Mucosa of gallbladder (tissue), 1 donor: ENCODE measurements at places on chromosomes 13 and 19. TPM values are rescaled to one million over a fixed set of nuclear protein-coding genes. Genes with fewer than 3 reads are reported as not detected.

The ZNF616 gene
- total RNA-seq = 13.4 TPM

The ZNF738 gene
- total RNA-seq = 7.5 TPM

The RGCC gene
- total RNA-seq = 38.8 TPM

The ZNF415 gene
- 13.1 TPM for total RNA-seq

The LIG4 gene
- total RNA-seq = 9.8 TPM

The SMIM17 gene
- 0.81 TPM for total RNA-seq

The PLVAP gene
- total RNA-seq = 166 TPM

The PSG7 gene
- not detected for total RNA-seq

The OR7D2 gene
- total RNA-seq = not detected

The RNF113B gene
- total RNA-seq = not detected

The SPRY2 gene
- total RNA-seq = 21.8 TPM

The LHB gene
- not detected for total RNA-seq

The ZNF571 gene
- total RNA-seq = 7.3 TPM

The CABP5 gene
- total RNA-seq = not detected

The CYP4F11 gene
- 87.2 TPM for total RNA-seq

The DAND5 gene
- 0.26 TPM for total RNA-seq

The UBAC2 gene
- total RNA-seq = 65.8 TPM

The SIAH3 gene
- 0.06 TPM for total RNA-seq

The PGLYRP1 gene
- total RNA-seq = not detected

The KLC3 gene
- 0.23 TPM for total RNA-seq

The KLK15 gene
- not detected for total RNA-seq

The PLK5 gene
- total RNA-seq = 0.89 TPM

The BEST2 gene
- total RNA-seq = not detected

The TUBA3C gene
- not detected for total RNA-seq

The OR7A5 gene
- not detected for total RNA-seq

The IGFL2 gene
- not detected for total RNA-seq

The CGB7 gene
- 0.14 TPM for total RNA-seq

The LSR gene
- 229 TPM for total RNA-seq

The LHFPL6 gene
- total RNA-seq = 30.2 TPM

The FGF21 gene
- not detected for total RNA-seq

The ELSPBP1 gene
- not detected for total RNA-seq

The CCDC169 gene
- total RNA-seq = 2.0 TPM

The NLRP4 gene
- total RNA-seq = not detected

The NLRP11 gene
- total RNA-seq = 0.17 TPM

The ZNF540 gene
- 3.1 TPM for total RNA-seq

The CD209 gene
- 7.5 TPM for total RNA-seq

The SHD gene
- not detected for total RNA-seq

The B3GLCT gene
- 3.9 TPM for total RNA-seq

The ARL11 gene
- total RNA-seq = 2.8 TPM

The METTL21C gene
- total RNA-seq = 0.52 TPM

The CEACAM20 gene
- total RNA-seq = 0.12 TPM

The LPAR2 gene
- 44.3 TPM for total RNA-seq
